Mesendoderm (in vitro differentiated cells): ENCODE measurements at places on chromosomes 6 and 20.
A peak's percentile ranks its signal among the peaks of the same experiment; 100 is the strongest.

GRCh38 chr6:137581019-137581707, 87.0 kb upstream of the OLIG3 start:
- no peak for DNase-seq
- H3K36me3 ChIP-seq, result no peaks in the 10 kb centered on the region
- no peaks in the 10 kb centered on the region for H3K27me3 ChIP-seq
- H3K4me3 ChIP-seq, result no peak overlapping the region

DNA sequence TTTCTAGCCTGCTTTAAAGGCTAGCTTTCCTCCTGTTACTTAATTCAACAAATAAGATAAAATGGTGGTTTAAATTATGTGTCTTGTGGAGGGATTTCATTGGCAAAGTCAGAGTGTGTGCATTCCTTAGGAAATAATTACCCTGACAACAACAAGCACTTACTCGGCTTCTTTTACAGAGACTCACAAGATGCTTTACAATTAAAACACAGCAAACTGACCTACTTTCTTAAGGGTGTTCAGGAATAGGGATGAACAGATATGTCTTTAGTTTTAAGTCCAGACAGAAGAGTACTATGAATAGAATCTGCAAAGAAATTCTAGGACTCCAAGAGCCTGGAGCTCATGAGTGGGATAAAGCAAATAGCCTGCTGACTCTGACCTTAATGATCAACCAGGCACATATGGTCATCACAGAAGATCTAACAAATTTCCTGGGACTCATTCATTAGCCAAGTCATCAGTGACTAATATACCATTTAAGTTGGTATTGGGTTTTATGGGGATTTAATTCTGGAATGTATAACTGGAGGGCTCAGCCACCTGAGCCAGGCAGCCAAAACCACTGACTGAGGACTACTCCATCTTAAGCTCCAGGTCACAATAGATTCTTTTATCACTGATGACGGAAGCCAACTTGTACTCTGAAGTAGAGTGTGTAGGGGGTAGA, 161.8 kb upstream of the RIMS1 start:
- H3K4me1 ChIP-seq, result no peaks in the 10 kb centered on the region
- no peak overlapping the region for H3K27ac ChIP-seq
- H3K27me3 ChIP-seq, result no peaks in the 10 kb centered on the region
- H3K36me3 ChIP-seq, result no peaks in the 10 kb centered on the region
- H3K4me3 ChIP-seq, result no peak overlapping the region

- no peak overlapping the region for H3K4me3 ChIP-seq
- no peaks in the 10 kb centered on the region for H3K4me1 ChIP-seq
- no peaks in the 10 kb centered on the region for H3K27me3 ChIP-seq
- DNase-seq, result peak; percentile 45
- H3K27ac ChIP-seq, result no peak overlapping the region
- no peaks in the 10 kb centered on the region for H3K36me3 ChIP-seq
These were observed 9.2 kb downstream of the ZHX3 start for GRCh38 chr20:41308290-41308711.

GRCh38 chr6:135018052-135018451, 36.6 kb downstream of the HBS1L start:
- H3K4me3 ChIP-seq, result no peak overlapping the region
- no peak for DNase-seq
- H3K4me1 ChIP-seq, result no peaks in the 10 kb centered on the region
- H3K27me3 ChIP-seq, result no peaks in the 10 kb centered on the region

- peaks cover 2% of the 10 kb centered on the region for H3K4me1 ChIP-seq
- no peak overlapping the region for H3K27ac ChIP-seq
- DNase-seq, result peak; percentile 92
- H3K4me3 ChIP-seq, result no peak overlapping the region
- no peaks in the 10 kb centered on the region for H3K36me3 ChIP-seq
- H3K27me3 ChIP-seq, result no peaks in the 10 kb centered on the region
These were observed 37.7 kb downstream of the KCNQ2 start for GRCh38 chr20:63434599-63435378.

GRCh38 chr20:15976047-15976736, 597.1 kb downstream of the KIF16B start:
- H3K4me1 ChIP-seq, result no peaks in the 10 kb centered on the region
- no peak overlapping the region for H3K4me3 ChIP-seq
- no peaks in the 10 kb centered on the region for H3K36me3 ChIP-seq
- H3K27ac ChIP-seq, result no peak overlapping the region
- H3K27me3 ChIP-seq, result no peaks in the 10 kb centered on the region

DNA sequence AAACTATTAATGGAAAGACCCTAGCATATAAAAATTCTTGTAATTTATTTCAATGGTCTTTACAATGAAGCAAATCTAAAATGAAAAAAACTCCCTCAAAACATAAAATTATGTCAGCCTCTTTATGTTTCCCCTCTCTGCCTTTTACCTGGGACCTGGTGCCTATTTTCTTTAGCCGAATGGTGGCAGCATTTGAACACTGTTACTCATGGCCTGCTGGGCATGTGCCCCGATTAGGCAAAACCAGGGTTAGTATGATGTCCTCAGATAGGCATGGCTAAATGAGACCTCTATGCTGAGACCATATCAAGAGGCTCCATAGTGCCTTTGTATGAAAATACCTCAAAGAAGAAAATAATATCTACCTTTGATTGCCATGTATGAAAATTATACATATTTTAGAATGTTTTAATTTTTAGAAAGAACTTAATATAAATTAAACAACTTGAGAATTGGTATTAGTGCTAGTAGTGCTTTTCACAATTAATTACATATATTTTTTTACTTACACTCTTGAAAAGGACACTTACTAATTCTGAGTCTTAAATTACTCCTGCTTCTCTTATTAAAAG, 22.5 kb upstream of the C6orf58 start:
- DNase-seq, result peak; percentile 80
- no peak overlapping the region for H3K27ac ChIP-seq
- H3K4me1 ChIP-seq, result no peaks in the 10 kb centered on the region

- peaks cover 24% of the 10 kb centered on the region for H3K4me1 ChIP-seq
- H3K27ac ChIP-seq, result no peak overlapping the region
- no peak overlapping the region for H3K4me3 ChIP-seq
- H3K27me3 ChIP-seq, result no peaks in the 10 kb centered on the region
- no peak for DNase-seq
- no peaks in the 10 kb centered on the region for H3K36me3 ChIP-seq
These were observed 1.9 kb upstream of the KCNG1 start for GRCh38 chr20:51024761-51025160.

DNA sequence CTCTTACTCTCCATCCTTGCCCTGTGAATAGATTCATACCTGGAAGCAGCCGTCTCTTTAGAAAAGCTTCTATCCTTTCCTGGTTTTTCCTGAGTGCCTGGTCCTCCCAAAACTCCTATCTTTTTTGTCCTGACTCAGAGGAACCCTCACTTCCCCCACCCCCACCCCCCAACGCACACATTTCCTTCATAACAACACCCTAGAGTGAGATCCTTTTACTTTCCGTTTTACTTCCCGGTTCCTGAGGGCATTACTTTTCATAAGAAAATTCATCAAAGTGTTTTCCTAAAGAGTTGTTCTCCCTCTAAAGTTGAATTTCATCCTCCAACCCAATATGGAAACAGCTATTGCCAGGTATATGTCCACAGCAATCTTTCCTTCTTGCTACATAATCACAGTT, 327.0 kb downstream of the NRN1 start:
- H3K27ac ChIP-seq, result no peak overlapping the region
- no peaks in the 10 kb centered on the region for H3K27me3 ChIP-seq
- H3K4me3 ChIP-seq, result no peak overlapping the region
- H3K4me1 ChIP-seq, result no peaks in the 10 kb centered on the region
- H3K36me3 ChIP-seq, result no peaks in the 10 kb centered on the region
